Stimulated activated CD4-positive, alpha-beta T cell treated with anti-CD3 and anti-CD28 coated beads, Interleukin-1b, Interleukin-23, amount 100 ng/mL, for 1 hour (primary cell): ENCODE measurements at places on chromosomes 2 and 18.

DNA sequence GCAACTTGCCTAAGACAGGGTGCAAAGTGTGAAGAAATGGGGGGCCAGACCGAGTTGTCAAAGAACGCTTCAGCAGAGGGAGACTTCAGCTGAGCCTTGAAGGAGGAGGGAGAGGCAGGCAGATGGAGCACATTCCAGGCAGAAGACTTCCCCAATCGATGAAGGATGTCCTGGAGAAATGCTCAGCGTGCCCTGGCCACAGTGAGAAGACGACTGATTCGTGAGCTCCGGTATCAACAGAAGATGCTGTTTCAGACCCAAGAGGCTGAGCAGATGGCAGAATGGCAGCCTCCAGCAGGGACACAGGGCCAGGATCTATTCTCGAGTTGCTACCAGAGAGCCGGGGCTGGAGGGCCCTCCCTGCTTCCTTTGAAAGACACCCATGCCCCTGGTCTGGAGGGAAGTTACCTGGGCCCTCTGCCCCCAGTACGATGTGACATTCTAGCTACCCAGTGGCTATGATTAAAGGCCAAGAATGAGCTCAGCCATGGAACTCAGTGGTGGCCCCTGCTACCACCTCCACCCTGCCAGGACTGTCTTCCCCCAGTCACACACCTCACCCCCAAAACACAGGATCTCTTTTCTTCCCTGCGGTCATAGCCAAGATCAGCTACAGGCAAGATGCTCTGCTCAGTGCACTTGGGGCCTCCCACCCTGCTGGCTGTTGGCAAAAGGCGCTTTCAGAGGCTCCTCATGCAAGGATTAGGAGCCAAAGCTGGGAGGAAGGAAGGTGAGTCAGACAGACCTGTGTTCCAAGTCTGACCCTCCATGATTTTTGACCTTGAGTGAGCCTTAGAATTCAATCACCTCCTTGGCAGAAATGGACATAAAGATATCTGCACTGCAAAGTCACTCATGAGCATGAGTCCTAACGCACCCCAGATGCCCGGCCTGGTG, 84.3 kb downstream of the TFCP2L1 start:
- no peak for DNase-seq

DNA sequence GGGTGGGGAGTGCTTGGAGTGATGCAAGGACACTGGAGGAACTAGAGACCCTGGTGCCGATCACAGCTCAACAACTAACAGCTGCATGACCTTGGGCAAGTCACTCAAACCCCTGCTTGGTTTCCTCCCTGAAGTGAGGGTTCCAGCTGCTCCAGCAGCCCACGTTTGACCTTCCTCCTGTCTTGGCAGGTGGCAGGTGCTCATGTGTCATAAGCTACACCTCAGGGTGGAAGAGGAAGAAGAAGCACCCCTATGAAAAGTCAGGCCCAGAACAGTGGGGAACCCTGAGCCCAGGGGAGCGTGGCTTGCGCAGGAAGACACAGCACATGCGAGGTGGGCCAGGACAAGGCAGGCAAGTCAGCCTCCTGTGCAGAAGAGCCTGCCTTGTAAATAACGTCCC, 42.4 kb downstream of the MRPL35 start:
- DNase-seq: no peak

- DNase-seq: no peak
Measured at GRCh38 chr18:9328776-9329175, 5.8 kb upstream of the TWSG1 start.

GRCh38 chr18:10020171-10020570, 106.4 kb downstream of the VAPA start:
- DNase-seq: no peak

DNA sequence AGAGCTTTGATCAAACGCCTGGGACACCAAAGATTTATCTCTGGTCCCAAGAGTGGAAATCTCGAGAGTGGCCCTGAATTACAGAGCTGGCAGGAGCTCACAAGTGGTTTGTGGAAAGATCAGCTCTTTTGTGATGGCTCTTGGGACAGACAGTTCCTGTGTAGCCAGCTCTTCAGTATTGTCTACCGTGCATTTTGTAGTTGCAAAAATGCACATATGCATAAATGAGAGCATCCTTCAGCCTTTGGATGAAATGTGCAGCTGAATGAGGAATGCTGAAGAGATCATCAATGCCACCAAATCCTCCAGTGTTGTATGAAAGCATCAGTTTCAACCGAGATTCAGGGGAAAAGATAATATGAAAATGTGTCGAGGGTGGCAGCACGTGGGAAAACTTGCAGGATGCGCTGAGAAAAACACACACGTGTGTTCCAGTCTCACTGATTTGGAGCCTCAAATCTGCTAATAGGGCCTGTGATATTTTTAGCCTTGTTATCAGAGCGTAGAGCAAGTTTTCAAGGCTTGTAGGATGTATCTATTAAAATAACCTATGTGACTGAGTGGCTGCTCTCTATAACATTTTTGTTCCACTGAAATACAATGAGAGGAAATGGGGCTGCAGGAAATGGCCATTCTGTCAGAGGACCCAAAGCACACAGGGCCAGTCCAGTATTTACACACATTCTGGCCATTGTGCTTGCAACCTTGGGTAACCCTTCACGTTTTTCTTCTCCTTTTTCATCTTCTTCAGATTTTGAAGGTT, 138.7 kb downstream of the PRKCE start:
- no peak for DNase-seq
